ENCODE measurements at places on chromosomes 6 and 20.

GRCh38 chr6:169898788-169899480 lies 147.5 kb downstream of the ERMARD start:
- no peak for DNase-seq

DNA sequence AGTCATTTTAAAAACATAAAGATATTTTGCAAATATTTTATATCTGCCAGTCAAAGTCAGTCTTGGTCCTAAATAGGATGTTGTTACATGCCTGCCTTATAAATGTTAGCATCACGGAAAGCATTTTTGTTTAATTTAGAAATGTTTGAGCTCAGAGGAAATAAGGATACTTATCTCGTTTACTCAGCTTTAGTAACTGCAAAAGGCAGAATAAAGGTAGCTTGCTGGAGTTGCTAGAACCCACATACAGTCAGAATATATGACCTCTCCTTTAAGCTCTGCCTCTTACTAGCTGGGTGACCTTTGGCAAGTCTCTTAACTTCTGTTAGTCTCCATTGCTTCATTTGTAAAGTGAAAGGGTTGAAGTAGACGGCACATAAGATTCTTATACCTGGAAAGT lies 867.3 kb downstream of the KIF16B start:
- DNase-seq: no peak

GRCh38 chr20:25296094-25297093 lies 48.5 kb downstream of the PYGB start:
- no peak for DNase-seq

GRCh38 chr6:68710916-68711315 lies 75.8 kb downstream of the ADGRB3 start:
- no peak for DNase-seq

GRCh38 chr6:77403424-77403823 lies 59.9 kb downstream of the HTR1B start:
- DNase-seq: no peak

- DNase-seq: no peak
These were observed 1.5 kb upstream of the ISM1 start for GRCh38 chr20:13219327-13220193.

GRCh38 chr20:48714764-48715163 lies 113.0 kb downstream of the PREX1 start:
- no peak for DNase-seq
